Foreskin fibroblast (primary cell): ENCODE measurements at places on chromosomes 7 and 10.

DNA sequence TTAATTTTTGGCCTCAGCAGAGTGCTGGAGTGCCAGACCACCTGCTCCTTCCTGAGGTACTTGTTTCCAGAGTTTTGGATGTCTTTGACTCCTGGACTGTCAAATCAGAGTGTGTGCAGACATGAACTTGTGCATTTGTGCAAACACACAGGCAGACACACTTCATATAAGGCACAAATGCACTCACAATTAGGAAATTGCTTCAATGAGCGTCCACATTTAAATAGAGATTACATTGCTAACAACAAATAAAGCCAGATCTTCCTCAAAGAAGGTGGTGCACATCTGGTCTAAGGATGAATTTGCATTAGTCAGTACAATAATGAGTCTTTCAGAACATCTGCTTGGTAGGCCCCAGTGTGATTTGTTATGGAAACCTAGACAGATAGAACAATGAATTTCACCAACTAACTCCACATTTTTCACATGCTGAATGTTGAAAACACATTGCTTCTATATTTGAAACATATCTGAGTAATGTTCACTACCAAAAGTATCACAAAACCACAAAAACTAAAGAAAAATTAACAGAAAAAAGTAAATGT is 266.7 kb upstream of the INHBA start:
- DNase-seq, result peak; percentile 65

DNA sequence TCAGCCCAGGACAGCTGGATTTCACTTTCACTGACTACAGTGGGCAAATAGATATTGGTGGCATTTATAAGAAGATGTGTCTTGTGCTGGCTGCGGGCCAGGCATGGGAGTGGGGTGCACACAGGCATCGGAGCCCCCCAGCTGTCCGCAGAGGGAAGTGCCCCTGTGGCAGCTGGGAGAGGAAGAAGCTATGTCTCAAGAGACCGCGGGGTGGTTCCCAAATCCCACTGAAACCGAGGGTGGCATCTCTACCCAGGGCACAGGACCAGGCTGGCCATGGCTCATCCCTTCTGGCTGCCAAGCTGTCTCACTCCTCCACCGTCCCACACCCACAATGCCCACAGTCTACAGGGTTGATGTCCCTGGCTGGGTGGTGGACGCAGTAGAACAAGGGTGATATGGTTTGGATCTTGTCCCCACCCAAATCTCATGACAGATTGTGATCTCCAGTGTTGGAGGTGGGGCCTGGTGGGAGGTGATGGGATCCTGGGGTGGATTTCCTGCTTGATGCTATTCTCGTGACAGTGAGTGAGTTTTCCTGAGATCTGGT is 94.8 kb downstream of the TCERG1L start:
- no peak for DNase-seq

DNA sequence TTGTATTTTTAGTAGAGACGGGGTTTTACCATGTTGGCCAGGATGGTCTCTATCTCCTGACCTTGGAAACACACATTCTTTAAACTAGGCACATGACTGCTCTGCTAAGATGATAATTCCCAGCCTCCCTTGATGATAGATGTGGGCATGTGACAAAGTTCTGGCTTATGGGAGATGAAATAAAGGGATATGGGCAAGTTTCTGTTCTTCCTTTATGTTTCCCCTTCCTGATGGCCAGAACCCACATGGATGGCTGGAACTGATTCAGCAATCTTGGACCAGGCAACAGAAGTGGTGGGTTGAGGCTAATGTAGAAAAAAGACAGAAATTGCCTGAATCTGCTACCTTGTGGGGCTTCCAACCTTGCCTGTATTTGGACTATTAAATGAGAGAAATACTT is 60.7 kb upstream of the NRP1 start:
- no peak for DNase-seq

DNA sequence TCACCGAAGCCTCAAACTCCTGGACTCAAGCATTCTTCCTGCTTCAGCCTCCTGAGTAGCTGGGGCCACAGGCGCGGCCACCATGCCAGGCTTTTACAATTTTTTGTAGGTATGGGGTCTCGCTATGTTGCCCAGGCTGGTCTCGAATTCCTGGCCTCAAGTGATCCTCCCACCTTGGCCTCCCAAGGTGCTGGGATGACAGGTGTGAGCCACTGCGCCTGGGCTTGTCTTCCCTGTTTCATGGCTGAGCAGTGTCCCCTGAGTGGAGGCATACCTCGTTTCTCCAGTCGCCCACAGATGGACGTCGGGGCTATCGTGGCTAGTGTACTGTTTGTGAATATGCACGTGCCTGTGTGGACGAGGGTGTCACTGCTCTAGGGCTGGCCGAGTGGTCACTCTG is 11.3 kb downstream of the INPP5A start:
- no peak for DNase-seq

DNA sequence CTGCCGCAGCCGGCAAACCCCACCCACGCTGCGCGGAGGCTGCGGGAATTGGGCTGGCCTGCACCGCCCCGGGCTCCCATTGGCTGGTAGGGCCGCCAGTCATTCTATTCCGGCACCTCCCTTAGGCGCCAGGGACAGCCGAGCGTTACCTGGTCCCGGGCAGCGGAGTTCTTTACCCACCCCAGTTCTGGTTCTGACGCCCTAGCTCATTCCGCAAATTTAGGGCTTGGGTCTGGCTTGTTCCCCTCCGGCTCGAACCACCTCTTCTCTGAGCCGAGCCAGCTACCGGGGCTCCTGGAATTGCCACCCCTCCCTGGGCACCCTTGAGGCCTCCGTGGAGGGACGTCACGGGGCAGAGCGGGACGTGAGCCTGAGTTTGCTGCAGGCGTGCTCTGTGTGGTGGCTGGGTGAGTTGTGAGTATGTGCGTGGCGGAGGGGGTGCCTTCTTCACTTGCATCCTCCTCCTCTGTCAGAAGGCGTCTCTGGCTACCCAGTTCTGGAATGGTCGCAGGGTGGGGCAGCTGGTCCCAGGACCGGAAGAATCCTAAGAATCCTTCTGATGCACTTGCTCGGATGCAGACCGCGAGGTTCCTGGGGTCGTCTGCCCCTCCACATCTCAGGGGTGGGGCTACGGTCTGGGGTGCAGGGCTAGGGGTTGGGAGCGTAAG is at the start of the genes PDZD7 and SFXN3:
TSS of gene PDZD7 (minus strand) at position 2 of the 668 bp plus-strand sequence. CDS start 910 bp downstream, outside the sequence.
TSS of gene SFXN3 (plus strand) at position 107 of the 668 bp plus-strand sequence. CDS start 3,461 bp downstream, outside the sequence.
- DNase-seq, result peak; percentile 98

DNA sequence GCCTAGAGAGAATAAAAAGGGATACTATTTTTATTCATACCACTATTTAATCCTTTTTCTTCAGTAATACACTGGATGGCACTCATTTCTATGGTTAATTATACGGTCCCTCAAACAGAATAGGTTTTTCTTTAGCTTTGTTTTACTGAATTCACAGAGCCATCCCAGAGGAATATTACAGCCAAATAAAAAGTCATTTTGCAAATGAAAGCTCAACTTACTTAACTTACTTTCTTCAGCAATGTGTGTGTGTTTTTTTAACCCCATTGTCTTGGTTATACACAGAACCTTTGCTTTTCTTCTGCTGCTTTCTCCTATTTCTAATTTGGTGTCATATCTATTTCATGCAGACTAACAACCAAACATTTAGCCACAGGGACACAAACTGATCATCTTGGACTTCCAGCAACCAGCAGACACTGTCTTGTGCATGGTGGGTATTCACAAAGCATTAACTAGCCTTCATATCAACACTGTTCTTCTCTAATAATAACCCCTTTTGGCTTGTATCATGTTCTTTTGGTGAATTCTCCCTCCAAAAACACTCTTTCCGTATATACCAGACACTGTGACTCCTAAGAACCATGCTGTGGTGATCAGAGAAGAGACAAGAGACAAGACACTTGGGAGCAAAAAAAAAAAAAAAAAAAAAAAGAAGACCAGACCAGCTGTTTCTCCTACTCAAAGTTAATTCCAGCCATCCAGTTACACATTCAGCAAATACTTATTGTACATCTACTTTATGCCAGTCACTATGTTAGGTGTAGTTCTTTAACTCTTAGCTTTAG is 40.4 kb downstream of the PIP4K2A start:
- no peak for DNase-seq

GRCh38 chr7:30927040-30927439 is 15.4 kb downstream of the AQP1 start:
- DNase-seq, result no peak

DNA sequence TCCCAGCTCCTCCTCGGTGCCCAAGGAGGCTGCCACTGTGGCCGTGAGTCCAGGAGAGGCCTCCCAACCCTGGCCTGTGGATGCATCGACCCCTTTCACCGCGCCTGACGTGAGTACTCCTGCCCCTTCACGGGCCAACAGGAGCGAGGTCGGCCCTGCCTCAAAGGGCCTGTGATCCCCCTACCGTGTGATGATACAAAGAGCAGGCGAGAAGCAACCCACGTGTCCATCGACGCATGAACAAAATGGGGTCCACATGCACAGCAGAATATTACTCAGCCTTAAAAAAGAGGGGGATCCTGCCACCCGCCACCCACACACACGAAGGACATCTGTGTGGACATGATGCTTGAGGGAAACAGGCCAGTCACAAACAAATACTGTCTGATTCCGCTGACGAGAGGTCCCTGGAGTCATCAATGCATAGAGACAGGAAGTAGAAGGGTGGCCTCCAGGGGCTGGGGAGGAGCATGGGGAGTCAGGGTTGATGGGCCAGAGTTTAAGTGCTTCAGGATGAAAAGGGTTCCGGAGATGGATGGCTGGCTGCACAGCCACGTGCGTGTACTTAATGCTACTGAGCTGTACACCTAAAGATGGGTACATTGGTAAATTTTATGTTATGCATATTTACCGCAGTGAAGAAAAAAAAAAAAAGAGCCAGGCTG is 151.9 kb downstream of the PRKAG2 start:
- no peak for DNase-seq

DNA sequence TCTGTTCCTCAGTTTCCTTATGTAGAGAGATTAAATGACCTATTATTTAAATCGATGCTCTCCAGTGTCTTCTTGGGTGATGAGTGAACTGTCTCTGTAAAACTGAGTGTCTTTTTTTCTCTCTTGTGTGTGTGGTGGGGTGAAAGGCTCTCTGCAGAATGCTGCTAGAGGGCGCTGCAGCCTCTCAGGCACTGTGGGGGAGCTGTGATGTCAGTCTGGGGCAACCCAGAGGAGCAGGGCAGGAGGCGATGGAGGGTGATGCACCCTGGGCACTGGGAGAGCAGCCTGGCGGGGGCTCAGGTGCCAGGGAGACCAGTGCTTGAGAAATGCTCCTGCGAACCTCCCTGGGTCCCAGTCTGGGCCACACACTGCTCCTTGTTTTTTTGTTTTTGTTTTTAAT is 110.1 kb upstream of the POM121L12 start:
- DNase-seq, result no peak

DNA sequence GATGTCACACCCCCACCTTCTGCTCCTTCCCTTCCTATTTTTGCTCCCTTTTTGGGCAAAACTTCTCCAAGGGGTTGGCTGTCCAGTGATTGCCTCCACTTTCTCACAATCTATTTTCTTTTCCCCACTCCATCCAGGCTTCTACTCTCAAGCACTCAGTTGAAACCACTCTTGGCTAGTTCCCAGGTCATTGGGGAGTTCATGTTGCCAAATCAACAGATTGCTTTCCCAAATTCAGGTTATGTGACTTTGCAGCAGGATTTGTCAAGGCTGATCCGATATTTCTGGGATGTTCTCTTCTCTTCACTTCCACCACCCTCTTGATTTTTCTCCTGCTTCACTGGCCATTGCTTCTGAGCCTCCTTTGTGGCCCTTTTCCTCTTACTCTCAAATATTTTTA is 258.7 kb upstream of the SLC26A5 start:
- DNase-seq, result no peak

- DNase-seq, result peak; percentile 86
These were observed 63.5 kb downstream of the ZNF365 start for GRCh38 chr10:62437696-62438095.
